Upper lobe of left lung (tissue), 6 donors: ENCODE measurements at places on chromosomes 1 and 21. TPM values are rescaled to one million over a fixed set of nuclear protein-coding genes. Genes with fewer than 3 reads are reported as not detected.

The CDC42SE1 gene
- 94.7 TPM for total RNA-seq

The CR1L gene
- 0.30 TPM for total RNA-seq

DNA sequence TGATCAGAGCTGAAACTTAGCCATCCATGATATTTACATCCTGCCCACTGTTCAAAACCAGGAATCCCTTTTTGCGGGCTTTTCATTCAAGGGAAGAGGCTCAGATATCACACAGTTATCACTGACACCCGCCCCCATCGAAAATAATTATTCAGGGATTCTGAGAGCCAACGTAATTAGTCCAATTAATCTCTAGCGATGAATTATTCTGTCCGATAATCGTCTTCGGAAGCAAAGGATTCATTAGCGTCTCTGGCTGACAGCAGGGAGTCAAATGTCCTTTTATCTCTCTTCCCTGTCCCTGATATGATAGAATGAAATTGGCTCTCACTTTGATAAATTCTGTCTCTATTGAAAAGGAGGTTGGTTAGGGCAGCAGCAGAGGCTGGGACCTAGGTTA lies 140.4 kb upstream of the IPO9 start:
- no peak for DNase-seq
- no peaks in the 10 kb centered on the region for H3K27me3 ChIP-seq
- H3K4me3 ChIP-seq, result no peak overlapping the region
- no peak overlapping the region for H3K27ac ChIP-seq

DNA sequence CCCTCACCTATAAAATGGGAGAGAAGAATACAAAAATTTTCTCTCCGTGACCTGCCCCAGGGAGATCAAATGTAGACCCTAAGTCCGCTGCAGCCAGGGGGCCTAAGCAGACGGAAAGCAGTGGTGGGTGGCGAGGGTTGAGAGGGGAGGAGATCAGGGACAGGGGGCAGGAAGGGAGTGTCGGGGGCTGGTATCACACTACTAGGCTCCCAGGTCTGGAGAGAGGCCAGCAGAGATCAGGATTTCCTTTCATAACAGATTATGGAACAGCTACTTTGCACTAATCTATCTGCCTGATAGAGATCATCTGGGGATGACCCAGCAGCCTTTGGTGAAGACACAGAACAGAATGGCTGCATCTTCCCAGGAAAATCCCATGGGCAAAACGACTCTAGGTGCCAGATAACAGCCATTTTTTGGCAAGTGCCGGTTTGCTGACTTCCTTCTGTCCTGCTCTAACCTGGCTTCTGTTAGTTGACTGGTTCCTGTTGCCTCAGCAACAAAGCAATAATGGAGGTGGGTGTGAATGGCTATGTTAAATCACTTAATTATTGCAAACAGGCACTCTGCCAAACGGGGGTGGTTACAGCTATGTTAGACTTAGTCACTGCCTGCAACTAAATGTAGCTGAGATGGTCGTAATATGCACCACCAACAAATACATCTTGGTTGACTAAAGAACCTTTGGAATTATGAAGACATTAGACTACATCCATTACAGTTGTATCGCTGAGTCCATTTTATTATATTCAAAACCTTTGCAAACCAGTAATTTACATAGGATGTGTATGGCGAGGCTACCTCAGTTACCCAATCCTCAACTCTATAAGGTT lies 30.0 kb upstream of the EPS8L3 start:
- H3K27me3 ChIP-seq, result no peaks in the 10 kb centered on the region
- DNase-seq, result peak; percentile 40
- H3K4me1 ChIP-seq, result peaks cover 63% of the 10 kb centered on the region
- H3K27ac ChIP-seq, result peak overlapping the region; percentile 19
- no peak overlapping the region for H3K4me3 ChIP-seq
- H3K36me3 ChIP-seq, result no peaks in the 10 kb centered on the region

DNA sequence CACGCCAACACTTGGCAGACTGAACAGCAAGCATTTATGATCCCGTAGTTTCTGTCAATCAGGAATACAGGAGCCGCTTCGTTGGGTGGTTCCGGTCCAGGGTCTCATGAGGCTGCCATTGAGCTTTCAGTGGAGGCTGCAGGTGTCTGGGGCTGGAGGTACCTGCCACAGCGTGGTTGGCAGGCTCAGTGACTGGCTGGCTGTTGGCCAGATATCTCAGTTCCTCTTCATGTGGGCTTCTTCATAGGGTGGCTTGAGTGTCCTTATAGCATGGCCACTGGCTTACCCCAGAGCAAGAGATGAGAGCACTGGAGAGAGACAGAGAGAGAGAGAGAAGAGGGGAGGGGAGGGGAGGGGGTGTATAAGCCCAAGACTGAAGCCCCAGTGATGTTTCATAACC lies 29.3 kb downstream of the PIK3CD start:
- no peaks in the 10 kb centered on the region for H3K4me1 ChIP-seq
- no peak overlapping the region for H3K4me3 ChIP-seq
- no peak overlapping the region for H3K27ac ChIP-seq
- no peak for DNase-seq
